ENCODE measurements at places on chromosomes 5 and 9.

DNA sequence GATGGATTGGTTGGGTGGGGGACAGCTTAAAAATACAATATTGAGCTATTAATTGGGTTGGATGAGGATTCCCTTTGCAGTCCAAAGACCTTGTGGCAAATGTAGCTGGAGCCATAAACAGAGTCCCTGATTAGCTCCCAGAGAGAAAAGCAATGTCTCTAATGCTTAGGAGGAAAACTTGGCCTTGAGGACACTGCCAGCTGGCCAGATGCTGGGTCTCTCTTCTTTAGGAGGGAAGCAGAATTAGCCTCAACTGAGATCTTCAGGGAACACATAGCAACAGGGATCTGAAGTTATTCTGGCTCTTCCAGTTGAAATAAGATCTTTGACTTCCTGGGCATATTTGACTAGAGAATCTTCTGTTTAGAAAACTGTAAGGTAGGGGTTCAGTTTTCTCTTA is 121.7 kb upstream of the WWC1 start:
- H3K36me3 ChIP-seq: no peaks in the 10 kb centered on the region
- H3K27ac ChIP-seq: no peak overlapping the region
- H3K4me1 ChIP-seq: no peaks in the 10 kb centered on the region

- no peak for DNase-seq
- peaks cover 83% of the 10 kb centered on the region for H3K27me3 ChIP-seq
- H3K36me3 ChIP-seq: no peaks in the 10 kb centered on the region
Observed at GRCh38 chr5:73415617-73416016, 33.0 kb downstream of the FOXD1 start.

GRCh38 chr5:133635051-133635450 is 22.7 kb upstream of the FSTL4 start:
- H3K4me1 ChIP-seq: no peaks in the 10 kb centered on the region
- H3K27ac ChIP-seq: no peak overlapping the region
- H3K36me3 ChIP-seq: no peaks in the 10 kb centered on the region

- H3K4me3 ChIP-seq: no peak overlapping the region
- H3K4me1 ChIP-seq: no peaks in the 10 kb centered on the region
Observed at GRCh38 chr9:90419221-90419851, 223.3 kb downstream of the DIRAS2 start.

GRCh38 chr9:1051210-1051583 is 1.0 kb downstream of the DMRT2 start:
- no peaks in the 10 kb centered on the region for H3K36me3 ChIP-seq
- DNase-seq: no peak
- peak overlapping the region; percentile 47 for H3K4me3 ChIP-seq
- peaks cover 51% of the 10 kb centered on the region for H3K4me1 ChIP-seq
